ENCODE measurements at places on chromosomes 2 and 18.

- DNase-seq = no peak
These were observed 277 bp upstream of the INPP1 start for GRCh38 chr2:190343089-190343535.

- DNase-seq = no peak
These were observed 38.6 kb upstream of the ARHGAP25 start for GRCh38 chr2:68695971-68696370.

DNA sequence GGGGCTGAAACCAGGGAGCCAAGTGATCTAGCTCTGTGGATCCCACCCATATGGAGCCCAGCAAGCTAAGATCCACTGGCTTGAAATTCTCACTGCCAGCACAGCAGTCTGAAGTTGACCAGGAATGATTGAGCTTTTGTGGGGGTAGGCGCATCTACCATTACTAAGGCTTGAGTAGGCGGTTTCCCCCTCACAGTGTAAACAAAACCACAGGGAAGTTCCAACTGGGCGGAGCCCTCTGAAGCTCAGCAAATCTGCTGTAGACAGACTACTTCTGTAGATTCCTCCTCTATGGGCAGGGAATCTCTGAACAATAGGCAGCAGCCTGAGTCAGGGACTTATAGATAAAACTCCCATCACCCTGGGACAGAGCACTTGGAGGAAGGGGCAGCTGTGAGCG, 96.7 kb downstream of the CCDC148 start:
- DNase-seq = no peak

DNA sequence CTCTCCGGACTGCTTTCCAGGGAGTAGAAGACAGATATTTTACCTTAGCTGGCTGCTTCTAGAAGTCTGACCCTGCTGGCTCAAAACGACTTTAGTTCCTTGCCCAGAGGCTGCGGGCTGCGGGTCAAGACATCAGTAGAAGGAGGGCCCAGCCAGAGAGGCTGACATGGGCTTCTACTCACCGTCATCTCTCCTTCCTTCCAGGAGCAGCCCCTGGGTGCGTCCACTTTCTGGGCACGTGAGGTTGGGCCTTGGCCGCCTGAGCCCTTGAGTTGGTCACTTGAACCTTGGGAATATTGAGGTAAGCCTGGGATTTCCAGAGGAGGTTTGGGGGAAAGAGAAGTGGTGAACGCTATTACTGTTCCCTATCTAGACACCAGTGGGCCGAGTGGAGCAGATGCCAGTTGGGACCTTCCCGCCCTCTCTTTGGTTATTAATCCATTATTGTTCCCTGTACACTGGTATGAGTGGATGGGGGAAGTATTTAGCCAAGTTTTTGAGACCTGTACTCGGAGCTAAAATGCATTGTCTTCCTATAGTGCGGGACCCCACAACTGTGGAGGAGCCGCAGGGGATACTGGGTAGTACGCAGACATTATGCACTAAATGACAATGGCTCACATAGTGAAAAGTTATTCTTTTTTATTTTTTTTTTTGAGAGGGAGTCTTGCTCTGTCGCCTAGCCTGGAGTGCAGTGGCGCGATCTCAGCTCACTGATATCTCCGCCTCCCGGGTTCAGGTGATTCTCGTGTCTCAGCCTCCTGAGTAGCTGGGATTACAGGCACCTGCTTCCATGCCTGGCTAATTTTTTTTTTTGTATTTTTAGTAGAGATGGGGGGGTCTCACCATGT, 26.3 kb upstream of the CASP8 start:
- no peak for DNase-seq

DNA sequence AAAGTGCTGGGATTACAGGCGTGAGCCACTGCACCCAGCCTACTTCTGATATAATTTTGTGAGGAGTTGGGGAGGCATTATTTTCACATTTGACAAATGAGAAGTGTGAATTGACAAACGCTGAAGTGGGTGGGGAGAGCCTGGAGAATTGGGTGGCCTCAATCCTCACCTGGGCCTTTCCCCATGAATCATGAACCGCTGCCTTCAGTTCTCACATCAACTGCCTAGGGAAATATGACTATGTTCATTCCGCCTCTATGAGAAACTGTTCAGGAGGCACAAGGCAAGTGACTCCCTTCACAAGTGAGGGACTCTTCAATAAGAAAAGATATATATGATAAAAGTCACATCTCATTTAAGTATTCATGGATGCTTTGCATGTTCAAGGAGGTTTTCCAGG, 96.6 kb upstream of the RND3 start:
- DNase-seq = no peak

DNA sequence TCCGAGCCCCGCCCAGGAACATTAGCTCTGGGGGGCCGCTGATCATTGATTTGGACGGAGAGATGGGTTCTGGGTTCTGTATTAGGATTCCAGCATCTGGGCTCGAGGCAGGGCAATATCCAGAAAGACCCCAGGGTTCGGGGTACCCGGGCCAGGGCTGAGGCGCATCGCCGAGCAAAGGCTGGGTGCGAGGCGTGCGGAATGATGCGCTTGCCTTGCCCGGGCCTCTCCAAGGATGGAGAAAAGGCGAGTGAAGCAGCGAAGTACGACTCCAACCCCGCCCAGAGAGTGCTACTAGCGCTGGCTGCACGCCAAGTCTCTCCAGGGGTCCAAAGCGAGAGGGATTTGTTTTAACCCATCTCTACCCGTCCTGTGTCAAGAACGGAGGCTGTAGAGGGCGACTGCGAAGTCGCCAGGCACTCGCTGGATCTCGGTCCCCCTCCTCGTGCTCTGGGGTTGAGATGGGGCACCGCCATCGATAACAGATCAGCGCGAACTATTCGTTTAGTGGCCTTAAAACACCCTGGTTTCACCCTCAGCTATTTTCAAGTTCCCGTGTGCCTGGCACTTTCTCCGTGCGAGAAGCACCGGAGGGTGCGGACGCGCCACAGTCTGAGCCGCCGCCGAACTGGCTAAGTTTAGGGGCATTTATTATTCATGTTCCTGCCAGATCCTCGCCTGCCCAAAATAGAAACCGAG, 1.9 kb downstream of the ADCYAP1 start:
- no peak for DNase-seq

Measured in activated CD4-positive, alpha-beta T cell treated with anti-CD3 and anti-CD28 coated beads for 4 hours (primary cell).